Breast epithelium (tissue), 4 donors: ENCODE measurements at places on chromosomes 3 and 15. TPM values are rescaled to one million over a fixed set of nuclear protein-coding genes. Genes with fewer than 3 reads are reported as not detected.

SEMA3B gene
- total RNA-seq = 11.1 TPM

GRCh38 chr15:70569714-70570231, 193.6 kb downstream of the UACA start:
- no peaks in the 10 kb centered on the region for H3K36me3 ChIP-seq
- no peak overlapping the region for H3K4me3 ChIP-seq
- H3K4me1 ChIP-seq = no peaks in the 10 kb centered on the region
- no peak overlapping the region for H3K27ac ChIP-seq

CYP8B1 gene
- not detected for total RNA-seq

CPN2 gene
- 0.16 TPM for total RNA-seq

SLC35A5 gene
- 32.1 TPM for total RNA-seq

CLDN16 gene
- not detected for total RNA-seq

FAM81A gene
- 2.3 TPM for total RNA-seq

DNA sequence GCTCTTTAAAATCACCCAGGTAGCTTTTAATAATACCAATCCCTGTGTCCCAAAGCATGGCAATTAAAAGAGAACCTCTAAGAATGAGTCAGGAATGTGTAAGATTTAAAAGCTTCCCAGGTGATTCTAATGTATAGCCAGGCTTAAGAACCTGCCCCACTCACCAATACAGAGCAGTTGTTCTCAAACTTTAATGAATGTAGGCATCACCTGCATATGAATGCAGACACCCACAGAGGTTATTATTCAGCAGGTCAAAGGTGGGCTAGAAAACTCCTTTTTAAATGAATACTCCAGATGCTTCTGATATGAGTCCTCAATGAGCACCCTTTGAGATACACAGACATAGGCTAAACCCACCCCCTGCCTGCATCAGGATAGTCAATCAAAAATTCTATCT, 298.1 kb upstream of the KCNMB2 start:
- DNase-seq = no peak
- H3K4me3 ChIP-seq = no peak overlapping the region
- H3K36me3 ChIP-seq = no peaks in the 10 kb centered on the region
- H3K4me1 ChIP-seq = no peaks in the 10 kb centered on the region

VIPR1 gene
- total RNA-seq = 16.3 TPM

GRCh38 chr3:46296826-46297225, 54.6 kb downstream of the CCR3 start:
- H3K27ac ChIP-seq = no peak overlapping the region
- H3K4me3 ChIP-seq = no peak overlapping the region
- no peak for DNase-seq
- no peaks in the 10 kb centered on the region for H3K4me1 ChIP-seq
- no peaks in the 10 kb centered on the region for H3K36me3 ChIP-seq
- H3K27me3 ChIP-seq = no peaks in the 10 kb centered on the region

SPTSSB gene
- total RNA-seq = 2.0 TPM

DNA sequence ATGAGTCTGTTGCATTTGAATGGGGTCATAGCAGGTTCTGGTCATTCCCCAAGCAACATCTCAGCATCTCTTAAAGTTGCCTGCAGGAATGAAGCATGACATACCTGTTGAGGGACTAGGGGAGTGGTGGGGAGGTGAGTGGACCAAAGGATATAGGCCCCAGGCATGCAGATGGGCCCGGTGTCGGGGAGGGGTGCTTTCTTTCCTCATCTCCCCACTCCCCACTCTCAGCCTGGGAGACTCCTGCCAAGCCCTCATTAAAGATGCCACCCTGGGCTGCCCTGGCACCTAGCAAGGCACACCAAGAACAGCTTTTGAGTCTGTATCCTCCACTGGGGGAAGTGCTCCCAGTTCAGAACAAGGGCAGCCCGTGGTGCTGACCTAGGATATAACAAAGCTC, 54.2 kb downstream of the GRIP2 start:
- H3K27ac ChIP-seq = no peak overlapping the region
- no peaks in the 10 kb centered on the region for H3K4me1 ChIP-seq
- H3K36me3 ChIP-seq = no peaks in the 10 kb centered on the region
- no peak overlapping the region for H3K4me3 ChIP-seq
- no peaks in the 10 kb centered on the region for H3K27me3 ChIP-seq

TLR9 gene
- total RNA-seq = not detected

DNA sequence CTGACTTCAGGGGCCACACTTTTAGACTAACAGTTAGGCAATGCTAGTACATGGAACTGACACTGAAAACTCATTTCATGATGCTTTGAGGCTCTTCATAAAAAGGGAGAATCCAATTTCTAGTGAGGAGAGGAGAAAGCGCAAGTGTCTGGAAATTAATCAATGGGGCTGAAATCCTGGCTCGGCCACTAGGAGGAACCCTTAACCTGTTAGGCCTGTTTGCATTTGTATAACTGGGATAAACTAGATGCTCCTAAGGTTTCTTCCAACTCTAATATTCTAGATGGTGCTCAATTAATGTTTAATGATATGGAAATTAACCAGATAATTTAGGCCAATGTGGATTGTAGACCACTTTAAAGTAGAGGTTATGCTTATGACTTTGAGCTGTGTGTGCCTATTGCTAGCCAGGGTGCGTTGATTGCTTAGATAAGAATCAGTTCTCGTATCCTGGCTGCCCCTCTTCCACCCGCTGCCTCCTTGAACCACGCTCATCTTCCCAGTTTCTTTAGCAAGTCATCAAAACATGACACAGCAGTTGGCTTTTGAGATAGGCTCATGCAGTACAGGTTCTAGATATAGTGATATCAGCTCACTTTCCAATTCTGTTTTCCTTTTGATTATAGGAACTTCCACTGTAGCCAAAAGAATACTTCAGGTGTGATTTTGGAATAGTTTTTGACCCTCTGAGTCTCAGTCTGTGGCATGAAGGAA, 16.8 kb upstream of the CRBN start:
- H3K27ac ChIP-seq = no peak overlapping the region
- H3K27me3 ChIP-seq = no peaks in the 10 kb centered on the region
- no peak for DNase-seq
- H3K36me3 ChIP-seq = no peaks in the 10 kb centered on the region
- no peak overlapping the region for H3K4me3 ChIP-seq

GRCh38 chr3:189967254-189967865, 153.3 kb downstream of the P3H2 start:
- DNase-seq = no peak
- no peaks in the 10 kb centered on the region for H3K36me3 ChIP-seq
- no peaks in the 10 kb centered on the region for H3K27me3 ChIP-seq
- H3K4me3 ChIP-seq = no peak overlapping the region

MAGEL2 gene
- 0.16 TPM for total RNA-seq
